ENCODE measurements at places on chromosomes 1 and 21. TPM values are rescaled to one million over a fixed set of nuclear protein-coding genes. Genes with fewer than 3 reads are reported as not detected.

GRCh38 chr21:16592381-16592780 is 862.6 kb downstream of the USP25 start:
- DNase-seq: no peak

- peak; percentile 91 for DNase-seq
These were observed 171.1 kb downstream of the TOMM20 start for GRCh38 chr1:234957330-234958065.

The TUT4 gene
- total RNA-seq: 36.6 TPM

DNA sequence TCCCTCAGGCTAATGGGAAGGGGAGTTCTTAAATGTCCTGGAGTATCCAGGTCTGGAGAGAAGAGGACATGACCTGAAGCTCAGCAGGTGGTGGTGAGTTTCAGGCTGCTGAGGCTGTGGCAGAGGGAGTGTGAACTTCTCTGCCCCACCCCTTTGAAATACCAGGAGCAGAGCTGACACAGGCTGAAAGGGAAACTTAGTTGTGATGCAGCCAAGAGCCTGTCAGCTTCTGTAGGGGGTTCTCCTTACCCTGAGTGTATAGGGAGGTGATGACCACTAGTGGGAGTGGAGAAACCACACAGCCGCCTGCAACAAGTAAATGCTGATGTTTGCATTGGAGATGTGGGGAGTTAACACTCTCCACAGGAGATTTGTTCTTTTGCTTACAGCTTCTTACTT is 152.3 kb downstream of the FCRL5 start:
- DNase-seq: no peak

- no peak for DNase-seq
These were observed 8.5 kb downstream of the GPR157 start for GRCh38 chr1:9120312-9120958.

GRCh38 chr21:37166733-37167132 is 93.7 kb downstream of the TTC3 start:
- DNase-seq: peak; percentile 31
